ENCODE measurements at places on chromosomes 6 and 20.

DNA sequence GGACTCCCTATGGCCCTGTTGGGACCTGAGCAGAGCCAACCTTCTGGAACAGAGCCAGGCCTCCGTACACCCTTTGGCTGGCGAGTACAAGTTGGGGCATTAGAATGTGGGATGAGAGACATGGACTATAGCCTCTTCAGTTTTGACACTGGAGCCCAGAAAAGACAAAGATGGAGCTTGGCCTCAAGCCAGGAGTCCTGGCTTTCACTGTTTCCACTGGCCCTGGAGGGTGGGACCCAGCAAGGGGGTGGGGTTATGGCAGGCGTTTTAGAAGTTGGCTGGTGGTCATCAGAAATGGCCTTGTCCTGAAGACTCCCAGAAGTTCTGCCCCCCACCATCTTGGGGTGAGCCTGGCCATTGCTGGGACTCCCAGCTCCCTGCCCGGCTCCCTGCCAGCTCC, 21.8 kb downstream of the ITPR3 start:
- no peak for DNase-seq

- DNase-seq, result no peak
Observed at GRCh38 chr6:39411465-39411864, 89.0 kb upstream of the KCNK16 start.

GRCh38 chr6:79833264-79833963, 113.9 kb downstream of the ELOVL4 start:
- DNase-seq, result no peak

- DNase-seq, result no peak
Observed at GRCh38 chr6:72552938-72553337, 68.9 kb upstream of the KCNQ5 start.

- no peak for DNase-seq
Observed at GRCh38 chr20:41027872-41028358, 707 bp upstream of the TOP1 start.

GRCh38 chr6:52503851-52504781, 72.7 kb downstream of the TRAM2 start:
- DNase-seq, result no peak

DNA sequence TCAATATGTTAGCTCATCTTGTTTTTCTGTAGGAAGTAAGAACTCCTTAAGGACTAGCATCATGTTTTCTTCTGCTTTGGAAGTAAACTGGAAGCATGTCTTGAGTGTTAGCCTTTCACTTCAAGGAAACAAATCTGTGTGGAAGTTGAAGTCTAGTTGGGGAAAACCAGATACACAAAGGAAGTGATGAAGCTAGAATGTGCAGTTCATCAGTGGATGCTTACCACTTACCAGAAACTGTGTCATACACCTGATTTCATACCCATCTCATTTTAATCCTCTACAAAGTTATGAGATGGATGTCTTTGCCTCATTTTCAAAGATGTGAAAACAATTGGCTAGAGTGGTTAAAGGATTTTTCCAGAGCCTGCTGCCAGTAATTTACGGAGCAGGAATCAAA, 75.8 kb downstream of the TMEM170B start:
- DNase-seq, result no peak

GRCh38 chr6:17086469-17086868, 15.4 kb upstream of the STMND1 start:
- no peak for DNase-seq

DNA sequence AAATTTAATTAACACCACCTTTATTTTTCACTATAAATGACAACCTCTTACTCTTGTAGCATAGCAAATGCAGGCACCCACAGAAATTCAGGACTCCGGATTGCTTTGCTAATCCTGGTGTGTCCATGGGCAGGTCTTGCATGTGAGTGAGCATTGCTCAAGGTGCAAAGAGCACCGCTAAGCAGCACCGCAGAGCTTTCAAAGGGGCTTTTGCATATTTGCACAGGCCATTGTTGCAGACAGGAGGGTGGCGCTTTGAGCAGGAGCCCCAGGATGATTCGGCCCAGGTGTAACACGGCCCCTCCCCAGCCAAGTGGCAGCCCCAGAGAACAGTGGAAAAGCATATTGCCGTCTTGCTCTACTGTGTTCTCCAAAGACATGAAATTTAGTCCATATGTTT, 293.2 kb downstream of the NRN1 start:
- no peak for DNase-seq

DNA sequence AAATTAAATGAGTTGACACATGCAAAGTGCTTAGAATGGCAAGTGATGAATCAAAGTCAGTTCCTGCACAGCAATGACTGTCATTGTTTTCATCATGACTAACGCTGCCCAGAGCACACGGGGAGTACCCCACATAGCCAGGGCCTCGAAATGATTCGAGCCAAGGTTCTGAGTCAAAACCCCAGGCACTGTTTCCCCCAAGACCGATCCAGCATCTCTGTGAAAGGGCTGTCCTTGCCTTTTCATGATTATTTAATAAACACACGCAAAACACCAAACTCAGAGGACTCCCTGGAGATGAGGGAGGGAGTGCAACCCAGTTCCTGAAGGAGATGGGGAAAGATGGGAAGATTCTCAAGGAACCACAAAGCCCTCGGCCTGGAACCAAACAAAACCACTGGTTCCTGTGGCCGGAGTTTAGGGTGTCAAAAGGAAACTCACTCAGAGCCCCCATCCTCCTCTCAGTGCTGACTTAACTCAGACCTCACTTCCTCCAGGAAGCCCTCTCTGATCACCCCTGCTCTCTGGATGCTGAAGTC, 3.8 kb downstream of the PREX1 start:
- DNase-seq, result no peak

DNA sequence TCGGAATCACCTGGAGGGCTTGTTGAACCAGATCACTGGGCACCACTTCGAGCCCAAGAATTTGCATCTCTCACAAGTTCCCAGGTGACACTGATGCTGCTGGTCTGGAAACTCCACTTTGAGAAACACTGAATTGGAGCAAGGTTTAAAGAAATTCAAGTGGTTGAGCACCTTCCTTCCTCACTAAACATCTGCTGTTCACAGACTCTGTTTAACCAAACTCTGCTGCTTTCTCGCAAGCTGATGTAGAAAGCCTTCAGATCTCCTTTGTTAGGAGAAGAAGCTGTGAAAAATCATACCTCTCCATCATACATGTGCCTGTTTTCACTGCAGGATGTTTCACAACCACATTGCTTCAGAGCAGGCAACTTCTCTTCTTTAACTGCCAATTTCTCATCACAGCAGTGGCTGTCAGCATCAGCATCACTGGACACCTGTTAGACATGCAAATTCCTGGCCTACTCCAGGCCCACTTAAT, 87.5 kb upstream of the TOP1 start:
- DNase-seq, result no peak

DNA sequence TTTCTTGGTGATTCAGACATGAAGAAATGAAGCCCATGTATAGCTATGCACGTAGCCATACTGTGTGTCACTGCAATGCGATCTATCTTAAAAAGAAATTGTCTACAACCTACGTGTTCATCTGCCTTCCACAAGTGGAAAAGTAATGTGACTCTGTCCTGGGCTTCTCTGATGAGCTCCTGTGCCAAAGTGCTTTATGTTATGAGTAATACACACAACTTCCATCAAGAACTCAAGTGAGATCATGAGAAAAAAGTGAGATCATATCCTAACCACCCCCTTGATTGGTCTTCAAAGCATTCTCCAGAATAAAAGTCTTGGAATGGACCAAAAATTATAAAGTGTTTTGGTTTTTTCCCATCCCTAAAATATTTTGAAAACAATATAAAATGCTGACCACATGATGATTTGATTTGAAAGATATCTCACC, 114.3 kb downstream of the DST start:
- DNase-seq, result no peak

DNA sequence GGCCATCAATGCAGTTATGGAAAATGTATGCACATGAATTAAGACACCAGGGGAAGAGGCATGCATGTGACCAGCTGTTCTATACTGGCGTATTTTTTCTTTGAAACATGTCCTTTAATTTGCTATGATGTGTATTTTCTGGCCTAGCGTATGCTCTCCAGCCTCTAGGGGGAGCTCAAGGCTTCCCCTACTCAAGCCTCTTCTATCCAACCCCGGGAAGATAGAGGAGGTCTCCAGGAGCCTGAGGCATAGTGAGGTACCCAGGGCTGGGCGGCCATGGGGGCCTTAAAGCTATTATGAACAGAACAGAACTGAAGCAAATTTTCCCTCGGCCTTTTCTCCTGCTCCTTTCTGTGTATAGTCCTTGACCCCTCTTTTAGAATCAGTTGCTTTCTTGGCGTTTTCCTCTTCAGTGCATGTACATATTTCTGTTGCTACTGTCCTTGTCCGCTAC, 528.9 kb downstream of the MAFB start:
- DNase-seq, result no peak

DNA sequence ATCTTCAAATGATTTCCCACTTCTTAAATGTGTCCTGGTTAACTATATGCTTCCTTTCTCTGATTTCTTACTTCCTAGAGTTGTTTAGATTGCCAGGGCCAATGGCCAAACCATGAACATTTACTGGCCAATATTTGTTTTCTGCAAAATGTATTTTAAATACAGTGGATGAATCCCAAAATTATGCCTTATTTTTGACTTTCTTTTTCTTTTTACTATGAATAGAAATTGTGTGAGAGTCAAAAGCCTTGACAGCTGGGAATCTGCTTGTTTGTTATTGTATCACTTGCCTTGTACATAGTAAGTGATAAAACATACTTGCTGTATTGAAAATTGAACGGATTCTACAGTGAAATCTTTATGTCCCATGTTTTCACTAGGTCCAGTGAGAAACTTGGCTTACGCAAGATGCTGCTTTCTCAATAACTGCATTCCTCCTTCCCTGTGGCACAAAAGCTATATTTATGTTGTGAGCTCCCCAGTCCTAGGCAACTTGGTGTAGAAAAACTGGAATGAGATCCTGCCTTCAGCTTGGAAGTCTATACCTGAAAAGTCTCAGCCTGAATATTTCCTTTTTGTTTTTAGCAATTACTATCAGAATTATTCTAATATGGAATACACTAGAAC, 295.2 kb downstream of the EPHA7 start:
- DNase-seq, result no peak

- no peak for DNase-seq
Observed at GRCh38 chr6:113848811-113849210, 8.3 kb upstream of the MARCKS start.

DNA sequence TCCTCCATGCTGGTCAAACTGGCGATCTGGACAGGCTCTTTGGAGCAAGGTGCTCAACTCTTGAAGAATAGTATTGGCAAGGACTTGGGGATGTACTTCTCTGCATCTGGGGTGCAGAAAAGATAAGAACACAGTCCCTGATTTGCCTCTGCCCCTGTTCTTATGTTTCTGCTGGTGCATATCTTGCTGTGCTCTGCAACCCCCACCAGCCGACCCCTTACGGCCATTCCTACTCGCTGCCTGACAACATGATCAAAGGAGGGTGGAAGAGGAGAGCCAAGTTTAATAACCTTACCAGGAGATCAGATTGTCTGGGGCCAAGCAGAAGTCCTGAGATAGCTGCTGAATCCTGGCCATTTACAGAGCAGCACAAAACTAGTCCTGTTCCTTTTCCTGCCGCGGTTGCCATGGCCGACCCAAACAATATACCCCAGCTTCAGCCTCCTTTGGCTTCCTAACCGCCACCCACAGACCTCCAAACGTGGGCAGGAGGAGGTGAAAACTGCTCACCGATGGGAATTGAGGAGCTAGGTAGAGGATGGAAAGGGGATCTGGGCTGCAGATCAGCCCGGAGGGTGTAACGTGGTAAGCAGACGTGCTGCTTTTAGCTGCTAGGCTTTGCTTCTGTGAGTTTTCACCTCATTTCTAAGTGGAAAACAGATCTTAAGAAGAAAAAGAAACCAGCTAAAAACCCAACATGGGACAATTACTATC, 60.9 kb downstream of the ATXN1 start:
- no peak for DNase-seq

- no peak for DNase-seq
Observed at GRCh38 chr6:163616452-163616851, 201.9 kb downstream of the QKI start.

GRCh38 chr6:49732781-49733180, 11.4 kb downstream of the CRISP3 start:
- DNase-seq, result no peak

DNA sequence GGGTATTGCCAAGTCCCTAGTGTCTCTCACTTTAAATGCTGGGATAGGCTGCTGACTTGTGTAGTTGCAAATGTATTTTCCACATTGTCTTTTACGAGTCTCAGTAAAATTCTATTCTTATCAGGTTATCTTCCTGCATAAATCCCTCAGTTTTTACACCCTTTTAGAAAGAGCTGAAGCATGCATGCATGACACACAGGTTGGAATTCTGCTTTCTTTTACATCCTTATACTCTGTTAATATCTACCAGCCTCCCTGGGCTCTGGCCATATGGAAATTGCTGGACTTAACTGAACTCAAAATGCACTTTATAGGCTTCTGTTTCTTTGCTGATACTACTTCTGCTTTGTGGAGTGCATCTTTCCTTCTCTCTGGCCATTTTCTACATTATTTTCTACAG, 477.4 kb downstream of the FRK start:
- DNase-seq, result no peak
